ENCODE measurements at places on chromosomes 6 and 20. TPM values are rescaled to one million over a fixed set of nuclear protein-coding genes. Genes with fewer than 3 reads are reported as not detected.

Gene FAM83D
- total RNA-seq = 70.7 TPM

Gene MOCS1
- total RNA-seq = 2.2 TPM

Gene PFDN4
- 44.5 TPM for total RNA-seq

Gene THEMIS
- not detected for total RNA-seq

Gene SLA2
- 0.13 TPM for total RNA-seq

Gene DOP1A
- total RNA-seq = 2.8 TPM

Gene C20orf141
- total RNA-seq = 0.49 TPM

Gene TCF15
- not detected for total RNA-seq

Gene SSTR4
- 0.86 TPM for total RNA-seq

Gene MYBL2
- 77.2 TPM for total RNA-seq

Gene CLPSL2
- 0.53 TPM for total RNA-seq

Gene WFDC10B
- not detected for total RNA-seq

Gene ENPP4
- total RNA-seq = 0.31 TPM

Gene ELOVL2
- 6.5 TPM for total RNA-seq
